Activated T-cell treated with anti-CD3 and anti-CD28 coated beads, Interleukin-2, amount 50 U/mL, for 72 hours (primary cell): ENCODE measurements at places on chromosomes 6 and 20. TPM values are rescaled to one million over a fixed set of nuclear protein-coding genes. Genes with fewer than 3 reads are reported as not detected.

DNA sequence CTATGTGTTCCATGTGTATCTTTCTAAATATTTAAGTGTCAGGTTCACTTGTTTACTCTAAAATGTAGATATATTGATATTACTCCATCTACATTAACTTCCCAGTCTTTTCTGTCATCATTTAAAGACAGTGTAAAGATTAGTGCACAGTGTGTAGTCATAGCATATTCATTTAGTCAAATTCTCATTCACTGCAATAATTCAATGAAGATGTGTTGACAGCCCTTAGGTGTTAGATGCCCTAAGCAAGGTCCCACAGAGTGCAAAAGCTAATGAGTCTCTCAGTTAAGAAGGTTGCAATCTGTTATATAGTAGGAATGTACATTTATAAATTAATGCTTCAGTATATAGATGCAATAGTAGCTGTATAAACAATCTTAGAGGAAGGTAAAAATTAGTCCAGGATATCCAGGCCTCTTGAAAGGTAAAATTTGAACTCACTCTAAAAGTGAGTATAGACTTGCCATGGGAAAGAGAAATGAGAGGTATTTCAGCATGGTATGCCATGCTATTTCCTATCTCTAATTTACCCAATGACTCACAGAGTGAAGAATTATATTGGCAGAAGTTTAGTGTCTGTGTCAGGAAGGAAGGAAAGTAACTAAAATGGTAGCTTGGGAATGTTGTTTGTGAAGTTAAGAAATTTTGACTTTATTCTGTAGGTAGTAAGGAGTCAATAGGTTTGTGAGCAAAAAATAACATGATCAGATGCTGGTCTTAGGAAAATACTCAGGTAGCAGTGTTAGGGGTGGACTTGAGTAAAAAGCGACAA, 969.9 kb upstream of the CITED2 start:
- DNase-seq: no peak

Gene SLCO4A1
- total RNA-seq: 26.1 TPM

- no peak for DNase-seq
Observed at GRCh38 chr6:31652925-31653724, 664 bp upstream of the BAG6 start.

GRCh38 chr20:46270977-46271744, 37.1 kb downstream of the CDH22 start:
- no peak for DNase-seq

DNA sequence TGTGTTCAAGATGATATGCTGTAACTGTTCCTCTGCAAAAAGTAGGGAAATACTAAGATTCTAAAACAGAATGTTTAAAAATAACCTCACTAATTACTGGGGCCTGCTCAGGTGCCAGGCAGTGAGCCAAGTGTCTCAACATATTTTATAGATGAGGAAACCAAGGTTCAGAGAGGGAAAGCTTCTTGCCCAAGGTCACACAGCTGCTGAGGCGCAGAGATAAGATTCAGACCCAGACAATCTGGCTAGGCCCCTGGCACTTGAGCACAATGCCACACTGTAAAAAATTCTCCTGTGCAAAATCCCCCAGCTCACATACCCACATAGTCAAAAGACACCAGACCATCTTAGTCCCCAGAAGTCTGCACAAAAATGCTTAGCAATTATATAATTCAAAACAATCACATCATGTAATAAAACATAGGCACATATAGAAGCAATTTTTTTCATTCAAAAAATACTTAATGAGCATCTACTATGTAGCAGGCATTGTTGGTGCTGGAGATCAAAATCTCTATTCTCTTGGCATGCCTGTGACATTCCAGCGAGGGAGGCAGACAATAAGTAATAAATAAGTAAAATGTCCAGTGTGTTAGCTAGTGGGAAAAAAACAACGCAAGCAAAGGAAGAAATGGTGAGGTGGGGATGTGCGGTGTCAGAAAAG, 10.3 kb downstream of the PREX1 start:
- DNase-seq: no peak

Gene ANKRD66
- not detected for total RNA-seq

- no peak for DNase-seq
Observed at GRCh38 chr6:28943223-28943556, 19.4 kb upstream of the TRIM27 start.

Gene SOBP
- 0.44 TPM for total RNA-seq

DNA sequence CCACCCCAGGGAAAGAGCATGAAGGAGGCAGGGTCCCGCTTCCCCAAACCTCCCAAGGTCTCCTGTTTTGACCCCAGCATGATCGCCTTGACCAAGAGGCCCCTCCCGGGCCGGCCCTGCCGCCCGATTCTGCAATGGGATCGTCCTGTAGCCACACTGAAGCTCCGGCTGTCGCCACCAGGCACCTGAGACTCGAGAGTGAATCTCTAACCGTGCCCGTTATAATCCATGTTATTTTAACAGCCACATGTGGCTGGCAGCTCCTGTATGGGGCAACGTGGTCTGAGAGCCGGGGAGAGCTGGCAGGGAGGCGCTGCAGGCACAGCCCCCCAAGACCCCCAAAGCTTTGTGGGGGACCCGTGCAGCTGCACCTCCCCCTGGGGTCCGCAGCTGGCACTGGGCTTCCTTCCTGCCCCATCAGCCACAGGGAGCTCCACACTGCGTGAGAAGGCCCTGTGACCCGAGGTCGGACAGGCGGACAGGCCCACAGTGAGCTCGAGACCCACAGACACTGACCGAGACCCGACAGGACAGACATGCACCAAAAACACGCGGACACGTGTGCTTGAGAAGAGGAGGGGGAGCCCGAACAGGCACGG, 51.3 kb downstream of the KCNQ2 start:
- no peak for DNase-seq

- no peak for DNase-seq
Observed at GRCh38 chr6:63391203-63391970, 71.6 kb upstream of the LGSN start.

Gene C6orf118
- not detected for total RNA-seq

GRCh38 chr6:154506582-154506981, 3.9 kb downstream of the CNKSR3 start:
- no peak for DNase-seq

DNA sequence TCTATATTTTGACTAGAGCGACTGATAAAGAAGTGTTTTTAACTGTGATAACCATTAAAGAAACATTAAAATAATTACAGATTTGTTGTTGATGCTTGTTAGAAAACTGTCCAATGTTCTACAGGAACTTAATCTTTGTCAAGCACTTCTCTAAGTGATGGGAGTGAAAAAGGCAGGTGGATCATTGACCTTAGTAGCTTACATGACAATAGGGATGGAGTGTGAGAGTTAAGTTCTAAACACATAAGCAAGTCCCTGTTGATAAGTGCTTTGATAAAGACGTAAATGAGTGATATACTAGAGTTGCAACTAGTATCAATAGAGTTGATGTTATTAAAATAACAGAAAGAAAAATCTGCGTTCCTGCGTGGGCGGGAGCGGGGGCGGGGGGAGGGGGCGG, 931.5 kb upstream of the EPHA7 start:
- no peak for DNase-seq

DNA sequence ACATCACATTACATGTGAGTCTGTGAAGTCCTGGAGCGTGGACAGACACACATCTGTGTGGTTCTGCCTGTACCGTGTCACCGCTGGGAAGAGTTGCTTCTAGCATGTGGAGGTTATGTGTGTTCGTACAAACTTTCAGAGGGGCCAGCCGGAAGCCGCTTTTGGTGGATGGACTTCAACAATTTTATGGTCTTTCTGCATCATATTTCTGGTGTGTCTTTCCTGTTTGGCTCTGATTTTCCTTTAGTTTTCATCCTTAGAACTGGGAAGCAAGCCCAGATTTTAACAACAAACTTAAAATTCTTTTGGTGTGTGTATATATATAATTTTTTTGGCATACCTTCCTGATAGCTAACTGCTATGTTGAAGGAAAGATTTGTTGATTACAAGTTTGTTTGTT, 71.2 kb downstream of the TIAM2 start:
- no peak for DNase-seq

DNA sequence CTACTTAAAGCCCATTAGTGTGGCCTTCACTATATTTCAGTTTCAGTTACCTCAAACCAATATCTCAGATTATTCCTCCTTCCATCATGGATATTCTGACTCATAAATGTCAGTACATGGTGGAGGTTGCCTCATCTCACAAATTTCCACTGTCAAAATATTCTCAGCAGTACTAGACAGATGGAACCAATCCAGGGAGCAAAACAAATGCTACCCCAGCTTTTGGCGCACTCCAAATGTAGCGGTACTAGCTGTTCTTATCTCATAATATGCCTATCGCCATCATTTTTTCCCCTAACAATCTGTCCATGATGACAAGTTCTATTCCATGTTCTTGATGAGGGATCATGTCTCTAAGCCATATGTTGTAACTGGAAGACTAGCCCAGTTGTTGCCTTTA, 1026.1 kb downstream of the KIF16B start:
- DNase-seq: no peak

Gene LTB
- 43.4 TPM for total RNA-seq

DNA sequence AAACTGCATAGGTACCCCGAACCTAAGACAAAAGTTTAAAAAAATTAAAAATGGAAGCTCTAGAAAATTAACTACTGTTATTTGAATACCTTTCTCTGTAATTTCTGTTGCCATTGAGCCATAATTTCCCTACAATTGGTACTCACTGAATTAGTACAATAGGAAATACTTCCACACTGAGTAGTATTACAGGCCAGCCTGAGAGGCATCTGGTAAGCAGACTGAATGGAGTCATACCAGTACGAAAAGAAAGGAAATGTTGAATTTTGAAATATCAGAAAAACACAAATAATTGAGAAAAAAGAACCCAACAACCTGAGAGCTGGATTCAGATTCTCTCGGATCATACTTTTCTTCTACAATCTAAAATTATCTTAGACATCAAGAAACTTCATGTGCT, 791.3 kb downstream of the TENT5A start:
- DNase-seq: no peak

- DNase-seq: no peak
Observed at GRCh38 chr6:5423251-5423650, 161.9 kb downstream of the FARS2 start.

DNA sequence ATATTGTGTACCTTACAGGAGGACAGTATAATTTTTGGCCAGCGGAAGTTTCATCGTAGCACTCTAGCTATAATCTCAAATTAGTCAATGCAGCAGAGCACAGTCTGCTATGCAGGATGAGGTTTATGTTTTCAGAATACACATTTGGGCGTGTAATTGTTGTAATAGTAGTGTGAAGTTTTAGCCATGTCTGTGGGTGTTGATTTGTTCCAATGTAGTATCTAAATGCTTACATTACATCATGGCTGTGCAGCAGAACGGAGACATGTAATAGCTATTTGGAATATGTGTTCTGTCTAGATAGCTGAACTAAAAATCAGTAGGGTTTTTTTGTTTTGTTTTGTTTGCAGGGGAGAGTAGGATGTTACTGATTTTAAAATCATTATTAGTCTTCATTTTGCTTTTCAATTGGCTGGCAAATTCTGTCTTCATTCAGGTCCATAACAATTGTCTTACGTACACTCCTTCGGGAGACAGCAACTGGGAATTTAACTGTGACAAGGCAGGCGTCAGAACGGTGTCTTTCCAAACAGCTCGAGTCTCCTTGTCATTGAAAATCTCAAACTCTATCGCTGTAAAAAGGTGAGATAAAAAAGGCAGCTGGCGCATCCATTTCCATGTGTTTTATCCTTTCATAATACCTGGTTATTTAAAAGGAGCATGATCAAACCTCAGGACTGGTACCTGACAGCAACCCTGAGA, 65.1 kb upstream of the CDH4 start:
- DNase-seq: no peak

DNA sequence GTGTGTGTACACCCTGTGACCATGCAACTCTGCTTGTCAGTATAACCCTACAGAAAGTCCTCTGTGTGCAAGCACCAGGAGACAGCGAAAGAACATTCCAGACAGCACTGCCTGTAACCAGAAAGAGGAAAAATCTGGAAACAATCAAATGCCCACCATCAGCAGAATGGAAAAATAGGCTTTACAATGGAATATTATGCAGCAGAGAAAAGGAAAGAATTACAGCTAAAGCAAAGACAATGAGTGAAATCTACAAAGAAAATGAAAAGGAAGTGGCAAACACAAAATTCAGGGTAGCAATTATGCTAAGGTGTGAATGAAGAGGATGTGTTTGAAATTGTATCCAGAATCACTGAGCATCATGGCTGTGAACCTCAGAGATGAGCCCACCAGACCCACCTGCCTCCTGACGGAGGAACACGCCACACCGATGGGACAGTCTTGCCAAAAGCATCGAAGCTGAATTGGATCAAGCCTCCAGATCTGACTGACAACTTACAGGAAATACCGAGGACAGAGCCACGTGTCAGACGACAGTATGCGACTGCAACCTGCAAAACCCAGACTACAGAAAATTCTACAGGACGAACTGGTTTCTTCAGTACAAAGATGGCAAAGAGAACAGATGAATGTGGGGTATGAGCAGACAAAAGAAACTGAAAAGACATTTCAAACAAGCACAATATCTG, 133.2 kb downstream of the NFATC2 start:
- DNase-seq: no peak

Gene KCNQ5
- 6.1 TPM for total RNA-seq

Gene PFDN4
- 49.1 TPM for total RNA-seq

DNA sequence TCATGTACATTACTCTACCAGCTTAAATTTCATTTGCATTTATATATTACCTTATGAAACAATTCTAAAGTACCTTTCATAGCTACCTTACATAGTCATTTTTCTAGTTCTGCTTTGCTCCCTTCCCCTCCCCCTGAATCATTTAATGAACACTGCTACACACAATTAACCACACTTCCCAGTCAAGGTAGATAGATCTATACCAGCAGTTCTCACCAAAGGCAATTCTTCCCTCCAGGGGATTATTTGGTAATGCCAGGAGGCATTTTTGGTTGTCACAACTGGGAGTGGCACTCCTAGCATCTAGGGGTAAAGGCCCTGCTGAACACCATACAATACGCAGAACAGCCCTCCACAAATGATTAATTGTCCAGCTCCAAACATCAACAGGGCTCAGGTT, 143.9 kb upstream of the SHLD1 start:
- DNase-seq: no peak

Gene SLC35F1
- total RNA-seq: 2.3 TPM

DNA sequence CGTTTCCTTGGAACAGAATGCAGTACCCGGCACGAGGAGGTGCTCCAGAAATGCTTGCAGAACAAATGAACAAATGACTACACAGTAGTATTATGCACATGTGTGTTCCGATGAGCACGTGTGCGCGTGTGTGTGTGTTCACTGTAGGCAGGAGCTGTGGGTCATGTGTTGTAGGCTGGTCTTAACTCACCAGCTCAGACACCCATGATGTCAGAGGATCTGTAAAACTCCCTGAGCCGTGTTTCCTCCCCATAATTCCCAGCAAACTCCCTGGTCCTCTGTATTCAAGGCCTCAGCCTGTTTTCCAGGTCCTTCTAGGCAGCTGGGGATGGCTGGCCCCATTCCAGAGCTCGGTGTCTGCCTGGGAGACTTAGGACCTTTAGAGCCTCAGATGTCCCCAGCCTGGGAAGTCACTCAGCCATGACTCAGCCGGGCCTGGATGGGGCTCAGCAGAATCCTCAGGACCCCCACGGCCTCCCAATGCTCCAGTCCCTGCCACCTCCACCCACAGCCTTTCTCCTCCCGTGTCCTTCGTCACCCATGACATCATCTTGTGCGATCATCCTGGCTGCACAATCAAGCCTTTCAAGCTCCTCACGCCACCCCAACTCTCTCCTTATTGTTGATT, 475.0 kb upstream of the SULF2 start:
- no peak for DNase-seq
